B cell (primary cell): ENCODE measurements at places on chromosomes 12 and 14. TPM values are rescaled to one million over a fixed set of nuclear protein-coding genes. Genes with fewer than 3 reads are reported as not detected.

- DNase-seq = no peak
Observed at GRCh38 chr14:90409209-90409730, 12.4 kb downstream of the CALM1 start.

- DNase-seq = no peak
Observed at GRCh38 chr12:50248883-50249282, 34.4 kb downstream of the LIMA1 start.

DNA sequence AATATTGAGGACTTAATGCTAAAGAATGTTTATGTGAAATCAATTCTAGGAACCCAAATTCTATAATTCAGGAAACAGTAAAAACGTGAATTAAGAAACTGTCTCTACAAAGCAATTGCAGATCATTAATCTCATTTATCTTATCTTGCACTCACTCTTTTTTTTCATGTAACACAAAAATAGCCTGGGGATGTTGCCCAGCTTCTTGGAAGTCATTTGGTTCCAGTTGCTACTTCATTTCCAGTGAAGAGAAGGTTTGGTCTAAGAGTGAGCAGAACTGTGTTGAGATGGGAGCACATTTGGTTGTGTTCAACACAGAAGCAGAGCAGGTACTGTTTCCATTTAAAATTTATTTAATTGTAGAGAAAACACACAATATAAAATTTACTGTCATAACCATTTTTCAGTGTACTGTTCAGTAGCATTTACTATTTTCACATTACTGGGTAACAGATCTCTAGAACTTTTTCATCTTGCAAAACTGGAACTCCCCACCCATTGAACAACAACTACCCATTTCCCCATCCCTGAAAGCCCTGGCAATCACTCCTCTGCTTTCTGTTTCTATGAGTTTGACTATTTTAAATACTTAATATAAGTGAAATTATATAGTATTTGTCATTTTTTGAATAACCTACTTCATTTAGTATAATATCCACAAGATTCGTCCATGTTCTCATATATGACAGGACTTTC, 9.7 kb downstream of the CLEC6A start:
- no peak for DNase-seq

Gene NTN4
- not detected in 2 replicates for total RNA-seq

Gene KRT77
- not detected in 2 replicates for total RNA-seq
